ENCODE measurements at places on chromosomes 12 and 14.

DNA sequence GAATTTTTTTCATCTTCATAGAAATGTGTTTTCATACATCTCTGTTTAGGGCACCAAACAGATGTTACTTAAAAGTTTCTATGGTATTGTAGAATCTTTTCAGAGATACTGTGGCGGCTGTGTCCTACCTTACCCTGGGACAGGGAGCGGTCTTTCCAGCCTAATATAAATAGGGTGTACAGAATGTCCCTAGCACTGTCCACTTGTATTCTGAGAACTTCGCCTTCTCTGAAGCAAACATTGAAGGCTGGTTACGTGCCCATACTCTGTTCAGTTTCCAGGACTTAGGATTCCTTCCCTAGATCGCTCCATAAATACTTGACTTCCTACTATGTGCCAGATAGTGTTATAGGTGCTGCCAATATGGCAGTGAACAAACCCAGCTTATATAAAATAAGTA is 24.3 kb upstream of the SLC38A2 start:
- DNase-seq = no peak

- DNase-seq = no peak
Measured at GRCh38 chr14:51622376-51622775, 29.3 kb upstream of the FRMD6 start.

- DNase-seq = no peak
Measured at GRCh38 chr14:58740379-58740935, 102.7 kb downstream of the DACT1 start.

DNA sequence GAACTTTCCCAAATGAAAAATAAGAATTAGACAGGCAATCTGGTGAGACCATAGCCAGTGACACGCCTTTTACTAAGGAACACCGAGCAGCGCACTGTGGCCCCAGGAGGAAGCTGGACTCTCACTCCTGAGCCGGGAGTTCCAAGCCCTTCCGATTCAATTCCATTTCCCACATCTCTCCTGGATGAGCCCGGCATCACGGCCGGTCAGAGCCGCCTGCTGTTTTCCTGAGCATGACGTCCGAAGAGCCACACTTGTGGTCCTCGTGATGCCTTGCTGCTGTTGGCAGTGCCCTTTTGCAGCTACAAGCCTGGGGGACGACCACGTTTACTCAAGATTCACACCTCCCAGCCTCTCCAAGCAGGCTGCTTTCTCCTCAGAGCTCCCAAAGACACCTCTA is 40.8 kb downstream of the FBXL14 start:
- no peak for DNase-seq

- no peak for DNase-seq
Measured at GRCh38 chr12:10567813-10568212, 45.6 kb downstream of the MAGOHB start.

DNA sequence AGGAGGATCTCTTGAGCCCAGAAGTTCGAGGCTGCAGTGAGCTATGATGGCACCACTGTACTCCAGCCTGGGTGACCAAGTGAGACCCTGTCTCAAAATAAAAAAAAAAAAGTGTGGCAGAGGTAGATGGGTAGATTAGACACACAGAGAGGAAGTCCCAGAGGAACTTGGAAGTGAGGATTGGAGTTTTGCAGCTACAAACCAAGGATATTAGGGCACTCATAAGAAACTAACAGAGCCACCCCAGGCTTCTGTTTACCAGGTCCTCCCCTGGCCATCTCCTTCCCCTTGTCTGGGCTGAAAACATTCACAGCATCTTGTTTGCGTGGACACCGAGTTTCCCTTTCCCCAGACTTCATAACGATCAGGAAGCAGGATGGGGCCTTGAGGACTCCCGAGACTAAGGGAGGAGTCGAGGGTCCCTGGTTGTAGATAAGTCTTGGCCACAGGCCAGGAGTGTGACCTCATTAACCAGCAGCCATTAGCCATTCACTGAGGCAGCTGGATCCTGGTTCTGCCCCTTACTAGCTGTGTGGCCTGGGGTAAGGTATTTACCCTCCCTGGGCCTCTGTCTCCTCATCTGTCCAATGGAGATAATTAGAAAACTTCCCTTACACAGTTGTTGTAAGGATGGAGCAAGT is 2.1 kb downstream of the MAP1LC3B2 start:
- no peak for DNase-seq

- DNase-seq = no peak
Measured at GRCh38 chr14:76939015-76939742, 89.3 kb downstream of the IRF2BPL start.

DNA sequence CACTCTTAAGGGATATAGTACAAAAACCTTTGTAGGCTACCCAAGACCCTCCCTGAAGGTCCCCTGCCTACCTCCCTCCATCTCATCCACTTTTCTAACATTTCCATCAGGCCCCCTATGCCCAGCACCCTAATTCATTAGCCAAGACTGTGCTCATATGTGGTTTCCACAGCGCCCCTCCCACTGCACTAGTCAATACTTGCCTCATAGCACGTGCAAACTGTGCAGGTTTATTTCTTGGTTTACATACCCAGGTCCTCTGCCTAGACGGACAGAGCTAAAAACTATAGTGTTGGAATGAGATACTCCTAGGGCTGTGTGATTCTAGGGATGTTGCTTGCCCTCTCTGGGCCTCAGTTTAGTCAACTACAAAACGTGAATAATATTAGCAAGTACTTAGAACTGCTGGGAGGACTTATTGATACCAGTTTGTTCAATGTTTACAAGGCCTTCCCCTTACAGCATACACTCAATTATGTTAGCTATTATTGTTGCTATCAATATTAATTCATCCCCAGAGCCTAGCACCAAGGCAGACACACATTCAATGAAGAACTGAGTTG is 50.4 kb downstream of the NUAK1 start:
- no peak for DNase-seq

DNA sequence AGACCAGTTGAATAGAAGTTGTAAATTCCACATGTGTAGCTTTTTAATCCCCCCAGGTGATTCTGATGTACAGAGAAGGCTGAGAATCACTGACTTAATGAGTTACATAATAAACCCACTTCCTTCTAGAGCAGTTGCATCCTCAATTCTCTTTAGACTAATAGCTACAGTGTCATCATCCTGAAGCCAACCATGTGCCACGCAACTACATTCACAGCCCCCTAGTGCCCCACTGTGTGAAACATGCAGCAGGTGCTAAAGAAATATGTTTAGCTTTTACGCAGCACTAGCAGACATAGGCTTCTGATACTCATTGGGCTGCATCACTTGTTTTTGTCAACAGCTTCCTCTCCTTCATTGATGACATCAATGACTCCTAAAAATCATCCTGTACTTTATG is 1168.3 kb downstream of the BCL11B start:
- no peak for DNase-seq

DNA sequence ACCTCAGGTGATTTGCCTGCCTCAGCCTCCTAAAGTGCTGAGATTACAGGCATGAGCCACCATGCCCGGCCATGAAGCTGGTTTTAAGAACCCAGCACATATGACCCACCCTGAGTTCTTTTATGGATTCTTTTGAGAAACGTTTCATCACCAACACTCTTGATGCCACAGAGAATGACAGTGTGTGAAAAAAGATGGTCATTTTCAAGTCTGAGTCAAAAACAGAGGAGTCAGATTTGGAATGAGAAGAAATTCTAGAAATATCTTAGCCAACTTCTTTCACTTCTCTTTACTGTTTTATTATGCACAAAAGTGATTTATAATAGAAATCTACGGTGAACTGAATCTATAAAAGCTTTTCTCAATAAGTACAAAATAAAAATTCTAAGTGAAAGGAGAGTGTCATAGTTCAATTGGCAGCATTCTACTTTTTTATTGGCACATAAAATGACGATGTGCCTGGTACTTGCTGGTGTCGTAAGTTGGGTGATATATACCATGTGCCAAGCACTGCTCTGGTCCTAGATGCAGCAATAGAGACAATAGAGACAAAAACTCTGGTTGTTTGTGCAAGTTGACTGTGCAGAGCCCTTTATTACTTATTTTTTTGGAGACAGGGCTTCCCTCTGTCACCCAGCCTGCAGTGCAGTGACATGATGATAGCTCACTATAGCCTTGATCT is 33.9 kb downstream of the CCDC177 start:
- DNase-seq = no peak

DNA sequence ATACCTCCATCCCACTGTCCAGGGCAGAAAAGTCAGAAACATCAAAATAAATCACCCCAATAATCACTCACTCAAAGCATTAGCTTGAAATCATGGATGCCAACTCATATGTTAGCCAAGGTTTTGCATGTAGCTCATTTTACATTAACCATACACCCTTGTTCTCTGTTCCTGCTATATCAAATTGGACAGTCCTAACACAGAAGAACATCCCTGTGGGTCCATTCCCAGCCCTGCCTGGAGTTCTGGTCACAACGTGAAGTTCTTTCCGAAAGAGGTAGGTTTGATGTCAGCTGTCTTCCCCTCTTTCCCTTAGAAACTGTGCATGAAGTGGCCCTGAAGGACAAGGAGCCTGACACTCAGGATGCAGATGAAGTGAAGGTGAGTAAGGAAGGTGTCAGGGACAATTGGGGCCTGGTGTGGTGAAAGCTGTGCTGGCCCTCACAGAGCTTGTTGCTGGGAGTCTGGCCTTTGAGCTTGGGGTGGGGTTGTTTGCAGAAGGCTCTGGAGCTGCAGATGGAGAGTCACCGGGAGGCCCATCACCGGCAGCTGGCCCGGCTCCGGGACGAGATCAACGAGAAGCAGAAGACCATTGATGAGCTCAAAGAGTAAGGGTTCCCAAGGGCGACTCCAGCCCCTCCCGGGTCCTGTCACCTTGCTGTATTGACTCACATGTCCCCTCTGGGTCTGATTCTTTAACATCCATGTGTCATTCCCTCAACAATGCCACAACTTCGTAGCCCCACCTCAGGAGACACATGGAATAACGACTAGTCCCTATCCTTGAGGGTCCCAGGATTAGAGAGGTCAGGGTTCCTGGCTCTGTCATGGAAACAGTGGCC is 15.0 kb upstream of the PIP4K2C start:
- no peak for DNase-seq

- peak; percentile 29 for DNase-seq
Measured at GRCh38 chr14:20624495-20625070, 16.9 kb downstream of the OR6S1 start.
